ENCODE measurements at places on chromosomes 2 and 18.
A peak's percentile ranks its signal among the peaks of the same experiment; 100 is the strongest.

DNA sequence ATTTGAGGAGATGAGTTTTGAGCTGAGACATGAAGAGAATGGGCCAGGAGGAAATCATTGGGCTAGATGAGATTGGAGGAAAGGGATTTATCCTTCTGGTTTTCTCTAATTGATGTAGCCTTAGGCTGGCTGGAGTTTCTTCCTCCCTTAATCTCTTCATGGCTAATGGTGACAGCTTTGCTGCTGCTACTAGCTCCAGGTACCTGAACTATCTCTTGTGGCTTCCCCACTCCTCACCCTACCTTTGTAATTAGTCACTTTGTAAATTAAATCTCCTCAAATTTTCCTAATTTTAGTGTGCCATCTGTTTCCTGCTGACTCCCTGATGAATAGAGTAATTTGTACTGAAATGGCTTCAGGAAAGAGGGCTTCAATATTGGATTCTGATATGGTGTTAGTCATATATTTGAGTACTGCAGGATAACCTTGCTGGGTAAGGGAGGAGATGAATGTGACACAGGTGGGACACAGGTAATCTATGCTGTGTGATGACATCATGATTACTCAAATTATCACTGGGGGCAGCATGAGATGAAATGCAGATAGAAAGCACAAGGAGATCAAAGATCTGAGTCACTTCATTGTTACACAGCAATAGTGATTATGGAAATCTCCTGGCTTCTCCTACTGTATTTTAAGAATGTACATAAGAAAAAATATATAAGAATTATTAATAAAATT, 1134.1 kb upstream of the DDX18 start:
- no peak for DNase-seq

DNA sequence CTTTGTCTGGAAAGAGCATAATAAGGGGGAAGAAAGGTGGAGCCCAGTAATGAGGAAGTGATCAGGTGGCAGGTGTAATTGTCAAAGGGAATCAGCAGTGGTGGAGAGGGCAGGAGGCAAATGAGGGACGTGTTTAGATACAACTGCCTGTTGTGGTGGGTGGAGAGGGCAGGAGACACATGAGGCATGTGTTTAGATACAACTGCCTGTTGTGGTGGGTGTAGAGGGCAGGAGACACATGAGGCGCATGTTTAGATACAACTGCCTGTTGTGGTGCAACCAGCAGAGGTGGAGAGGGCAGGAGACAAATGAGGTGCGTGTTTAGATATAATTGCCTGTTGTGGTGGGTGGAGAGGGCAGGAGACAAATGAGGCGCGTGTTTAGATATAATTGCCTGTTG, 173.1 kb downstream of the ANKRD30B start:
- DNase-seq: no peak

DNA sequence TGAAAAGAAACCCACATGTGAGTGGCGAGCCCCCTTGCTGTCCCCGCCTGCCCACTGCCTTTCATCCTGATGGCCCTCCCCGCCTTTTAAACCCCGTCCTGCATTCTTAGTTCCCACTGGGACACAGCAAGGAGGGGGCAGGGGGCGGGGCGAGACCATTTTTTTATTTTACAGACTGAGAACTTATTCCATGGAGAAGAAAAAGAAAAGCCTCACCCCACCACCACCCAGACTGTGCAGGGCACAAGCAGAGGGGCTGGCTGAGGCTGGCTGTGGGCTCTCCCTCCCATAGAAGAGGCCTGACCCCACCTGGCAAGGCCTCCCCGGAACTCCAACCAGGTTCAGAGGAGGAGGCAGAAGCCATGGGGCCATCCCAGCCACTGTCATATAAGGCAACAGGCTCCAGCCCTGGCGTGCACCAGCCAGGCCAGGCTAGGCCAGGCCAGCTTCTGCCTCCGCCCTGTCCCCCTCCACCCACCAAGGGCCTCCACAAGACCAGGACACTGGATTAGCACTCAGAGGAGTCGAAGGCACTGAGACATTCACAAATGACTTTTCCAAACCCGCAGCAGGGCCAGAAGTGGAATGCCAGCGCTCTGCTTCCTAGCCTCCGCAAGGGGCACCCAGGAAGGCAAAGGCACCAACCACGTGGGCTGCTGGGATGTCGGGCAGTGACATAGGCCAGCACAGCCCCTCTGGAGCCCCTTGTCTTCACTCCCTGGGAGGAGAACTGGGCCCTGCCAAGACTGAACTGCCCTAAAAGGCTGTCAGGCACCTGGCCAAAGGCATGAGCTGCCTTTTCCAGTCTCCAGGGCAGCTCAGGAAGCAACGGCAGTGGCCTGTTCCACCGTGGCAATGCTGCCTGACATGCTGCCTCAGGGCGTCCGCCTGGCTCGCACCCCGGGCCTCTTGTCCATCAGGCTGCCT, 37.5 kb upstream of the SEMA4C start:
- peak; percentile 72 for DNase-seq

DNA sequence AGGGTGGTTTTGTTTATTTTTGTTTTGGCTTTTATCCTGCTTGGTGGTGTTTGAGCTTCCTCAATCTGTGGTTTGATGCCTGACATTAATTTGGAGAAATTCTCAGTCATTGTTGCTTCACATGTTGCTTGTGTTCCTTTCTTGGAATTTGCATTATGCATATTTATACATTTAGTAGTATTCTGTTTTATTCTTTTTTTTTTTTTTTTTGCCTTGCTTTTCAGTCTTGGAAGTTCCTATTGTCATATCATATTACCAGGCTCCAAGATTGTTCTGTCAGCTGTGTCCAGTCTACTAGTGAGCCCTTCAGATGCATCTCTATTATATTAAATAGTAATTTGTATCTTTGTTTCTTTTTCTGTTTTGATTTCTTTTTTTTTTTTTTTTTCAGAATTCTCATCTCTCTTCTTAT, 77.0 kb downstream of the EPC2 start:
- DNase-seq: no peak

DNA sequence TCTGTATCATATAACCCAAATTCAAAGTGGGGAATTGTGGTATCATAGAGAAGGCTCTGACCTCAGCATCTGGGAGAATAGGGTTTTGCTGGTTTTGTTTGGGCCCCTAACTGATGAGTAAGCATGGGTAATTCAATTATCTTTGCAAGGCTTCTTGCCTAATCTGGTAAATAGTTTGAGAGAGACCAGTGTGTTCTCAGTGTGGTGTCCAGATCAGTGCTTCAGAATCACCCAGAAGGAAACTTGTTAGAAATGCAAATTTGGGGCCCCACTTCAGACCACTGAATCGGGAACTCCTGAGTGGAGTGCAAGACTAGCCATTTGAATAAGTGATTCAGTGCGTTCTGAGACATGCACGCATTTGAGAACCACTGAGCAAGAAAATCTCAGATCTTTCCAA, 282.7 kb downstream of the EPHA4 start:
- DNase-seq: no peak

GRCh38 chr2:190666895-190667294, 18.0 kb downstream of the NAB1 start:
- no peak for DNase-seq

GRCh38 chr18:56662902-56663301, 11.7 kb downstream of the WDR7 start:
- no peak for DNase-seq

DNA sequence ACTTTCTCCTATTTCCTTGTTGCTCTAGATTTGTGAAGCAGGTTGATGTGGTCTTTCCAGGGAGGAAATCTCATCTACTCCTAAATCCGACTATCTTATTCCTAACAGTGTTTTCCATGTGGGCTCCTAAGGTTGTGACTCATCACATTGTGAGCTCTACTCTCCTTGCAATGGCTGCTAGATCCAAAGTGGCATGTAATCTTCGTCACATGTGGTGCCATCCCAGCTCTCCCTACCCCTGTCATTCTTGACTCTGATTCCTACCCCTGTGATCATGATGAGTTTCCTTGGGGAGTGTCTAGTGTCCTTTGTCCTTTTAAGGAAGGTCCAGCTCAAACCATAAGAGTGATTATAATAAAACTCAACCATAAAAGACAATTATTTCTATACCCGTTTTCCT, 47.3 kb upstream of the GULP1 start:
- DNase-seq: no peak

DNA sequence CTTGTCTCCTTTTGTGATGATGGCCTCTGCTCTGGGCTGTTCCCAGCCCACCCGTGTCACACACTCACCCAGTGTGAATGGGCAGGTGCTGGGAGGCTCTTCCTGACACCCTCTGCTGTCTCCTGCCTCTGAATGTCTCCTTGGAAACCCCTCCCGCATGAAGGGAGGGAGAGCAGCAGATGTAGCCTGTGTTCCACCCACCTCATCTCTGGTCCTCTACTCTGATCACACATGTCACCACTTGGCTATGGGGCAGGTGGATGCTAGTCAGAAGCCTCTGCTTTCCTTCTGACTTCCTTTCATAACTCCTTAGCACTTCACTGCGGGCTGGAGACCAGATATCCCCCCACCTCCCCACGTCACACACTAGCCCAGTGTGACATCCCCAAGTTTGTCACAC, 23.9 kb downstream of the EFR3B start:
- DNase-seq: no peak

- DNase-seq: no peak
These were observed 25.0 kb downstream of the BCL11A start for GRCh38 chr2:60528281-60529020.

DNA sequence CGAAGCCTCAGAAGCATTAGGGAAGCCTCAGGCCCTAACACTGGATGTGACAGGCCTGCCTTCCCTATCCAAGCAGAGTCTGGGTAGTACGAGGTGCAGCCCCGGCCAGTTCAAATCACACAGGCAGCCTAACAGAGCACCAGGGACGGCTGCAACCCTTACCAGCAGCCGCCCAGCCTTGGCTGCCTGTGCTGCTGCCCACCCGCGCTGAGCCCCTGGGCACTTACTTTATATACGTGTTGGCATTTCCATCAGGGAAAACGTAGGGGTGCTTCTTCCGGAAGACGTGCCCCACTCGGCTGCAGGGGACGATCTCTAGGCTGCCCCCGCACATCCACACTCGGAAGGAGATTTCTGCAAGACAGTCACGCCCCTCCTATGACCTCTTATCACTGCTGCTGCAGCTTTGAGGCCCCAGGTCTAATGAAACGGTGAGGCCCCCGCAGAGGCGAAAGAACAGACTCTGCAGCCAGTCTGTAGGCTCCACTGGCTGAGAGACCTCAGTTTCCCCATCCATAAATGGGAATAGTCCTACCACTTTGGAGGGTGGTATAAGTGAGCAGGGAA, 124.7 kb upstream of the CAPN13 start:
- no peak for DNase-seq

DNA sequence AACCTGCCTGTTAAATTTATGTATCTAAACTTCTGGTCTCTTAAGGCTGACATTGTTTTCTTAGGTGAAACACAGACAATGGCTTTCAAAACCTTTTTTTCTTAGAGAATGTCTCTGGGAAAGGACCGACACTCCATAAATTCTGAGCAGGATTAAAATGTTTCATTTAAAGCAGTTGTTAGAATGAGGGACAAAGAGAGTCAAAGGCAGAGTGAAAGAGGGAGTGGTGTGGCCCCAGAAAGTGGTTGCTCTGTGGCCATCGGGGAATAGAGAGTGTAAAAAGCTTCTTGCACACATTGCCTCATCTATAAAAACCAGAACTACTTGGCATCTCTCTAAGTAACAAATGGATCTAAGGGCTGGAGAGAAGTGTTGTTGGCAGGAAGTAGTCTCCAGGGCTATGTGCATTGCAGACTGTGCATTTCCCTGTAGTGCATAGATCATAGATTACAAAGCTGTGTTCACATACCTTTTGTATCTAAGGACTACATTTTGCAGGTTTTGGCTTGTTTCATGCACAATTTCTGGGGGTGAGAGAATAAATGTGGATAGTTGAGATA, 3.6 kb downstream of the RPRM start:
- DNase-seq: no peak

- DNase-seq: no peak
These were observed 96.9 kb downstream of the ACTR3 start for GRCh38 chr2:113986762-113987290.

DNA sequence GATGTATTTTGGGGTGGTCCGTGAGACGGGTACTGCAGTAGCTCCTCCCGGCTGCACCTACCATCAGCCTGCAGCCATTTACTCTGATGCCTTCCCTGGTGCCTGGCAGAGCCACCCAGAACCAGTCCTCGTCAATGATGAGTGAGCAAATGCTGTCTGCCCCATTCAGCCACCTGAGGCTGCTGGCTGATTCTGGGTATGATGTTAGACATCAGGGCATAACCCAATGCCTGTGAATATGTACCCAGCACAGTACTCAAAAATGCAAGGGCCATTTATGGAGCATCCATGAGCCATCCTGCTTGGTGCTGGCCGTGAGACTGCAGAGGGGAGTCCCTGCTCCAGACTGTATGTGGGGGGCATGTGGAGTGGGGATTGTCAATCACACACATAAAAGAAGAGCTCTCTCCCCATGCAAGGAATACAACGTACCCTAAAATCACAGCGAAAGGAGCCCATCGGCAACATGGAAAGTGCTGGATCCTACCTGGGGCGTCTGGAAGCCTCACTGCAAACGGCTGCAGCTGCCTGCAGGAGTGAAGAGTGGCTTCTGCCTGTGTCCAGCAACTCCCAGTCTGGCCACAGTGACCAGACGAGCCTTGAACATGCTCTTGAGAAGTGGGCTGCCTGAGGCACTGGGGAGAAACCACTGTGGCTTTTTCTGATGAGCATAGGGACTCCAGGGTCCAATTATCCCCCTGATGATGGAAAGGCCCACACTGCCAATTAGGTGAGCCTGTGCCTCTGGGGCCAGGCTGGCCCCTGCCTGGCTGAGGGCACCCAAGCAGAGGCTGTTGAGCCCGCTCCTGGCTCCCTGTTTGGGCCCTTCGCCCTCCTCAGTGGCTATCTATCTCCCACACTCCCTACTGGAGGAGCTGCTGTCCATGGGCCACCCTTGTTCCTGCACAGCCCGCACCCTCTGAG, 2.4 kb upstream of the OR6B2 start:
- no peak for DNase-seq

GRCh38 chr18:59650266-59650820, 46.9 kb downstream of the CCBE1 start:
- no peak for DNase-seq

DNA sequence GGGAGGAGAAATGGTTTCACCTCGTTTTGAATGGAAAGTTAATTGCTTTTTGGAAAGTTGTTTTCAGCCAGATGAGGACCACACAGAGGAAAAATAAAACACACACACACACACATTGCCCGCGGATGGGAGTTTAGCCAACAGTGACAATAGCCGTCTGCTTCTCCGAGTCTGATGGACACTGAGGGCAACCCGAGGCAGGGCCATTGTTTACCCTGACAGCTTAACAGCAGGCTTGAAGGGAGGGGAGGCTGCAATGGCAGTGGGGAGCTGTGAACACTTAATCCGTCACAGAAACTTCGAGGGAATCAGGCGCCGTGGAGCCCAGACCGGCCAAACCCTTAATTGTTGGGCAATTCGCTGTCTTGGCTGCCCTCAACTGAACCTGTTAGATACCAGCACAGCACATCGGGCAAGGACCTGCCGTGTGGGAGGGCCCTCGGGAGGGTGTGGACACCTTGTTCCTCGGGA, 145.9 kb downstream of the ACKR3 start:
- no peak for DNase-seq

- DNase-seq: no peak
These were observed 693 bp upstream of the PDK1 start for GRCh38 chr2:172555272-172555521.

GRCh38 chr2:30472326-30472725, 25.3 kb downstream of the LCLAT1 start:
- DNase-seq: no peak
